H4 (cell line): ENCODE measurements at places on chromosomes 5 and 9. TPM values are rescaled to one million over a fixed set of nuclear protein-coding genes. Genes with fewer than 3 reads are reported as not detected.

Gene SARDH
- 0.06 and 0.49 TPM in 2 replicates for total RNA-seq

Gene RUSC2
- total RNA-seq: 6.2 and 8.7 TPM in 2 replicates

Gene PLEKHG4B
- 7.3 and 13.1 TPM in 2 replicates for total RNA-seq

Gene FTMT
- not detected in 2 replicates for total RNA-seq

DNA sequence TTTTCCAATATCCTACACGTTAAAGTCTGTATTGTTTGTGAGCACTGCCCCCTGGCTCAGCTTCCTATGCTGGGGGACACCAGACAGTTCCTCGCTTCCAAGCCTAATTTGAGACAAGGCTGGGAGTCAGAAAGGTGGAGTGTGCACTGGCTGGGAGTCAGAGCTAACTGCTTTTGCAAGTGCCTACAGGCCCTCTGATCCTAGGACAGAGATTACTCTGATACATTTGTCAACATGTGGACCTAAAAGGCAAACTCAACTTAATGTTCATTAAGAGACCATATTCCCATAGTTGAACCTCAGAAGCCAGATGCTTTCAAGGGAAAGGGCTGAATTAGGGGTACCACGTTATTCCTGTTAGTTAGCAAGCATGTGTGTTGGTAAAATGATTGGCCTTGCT, 80.8 kb downstream of the NIPSNAP3B start:
- no peak for DNase-seq

GRCh38 chr9:8070779-8071444, 271.3 kb upstream of the DMAC1 start:
- no peak for DNase-seq

DNA sequence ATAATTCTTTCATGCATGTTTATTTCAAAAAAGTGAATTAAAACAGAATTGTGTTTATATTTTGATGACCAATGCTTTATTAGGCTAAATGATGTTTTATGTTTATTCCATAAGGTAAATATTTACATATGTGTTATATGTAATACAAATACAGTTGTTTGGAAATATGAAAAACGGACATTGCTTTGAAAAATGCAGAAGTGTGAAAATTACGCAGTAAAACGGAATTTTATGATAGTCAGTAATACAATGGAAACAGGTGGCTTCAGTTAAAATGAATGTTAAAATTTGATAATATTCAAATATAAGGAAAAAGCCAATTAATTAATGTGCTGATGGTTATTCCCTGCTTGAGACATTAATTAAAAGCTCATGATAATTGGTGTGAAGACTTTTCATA, 1633.8 kb downstream of the MAT2B start:
- no peak for DNase-seq

DNA sequence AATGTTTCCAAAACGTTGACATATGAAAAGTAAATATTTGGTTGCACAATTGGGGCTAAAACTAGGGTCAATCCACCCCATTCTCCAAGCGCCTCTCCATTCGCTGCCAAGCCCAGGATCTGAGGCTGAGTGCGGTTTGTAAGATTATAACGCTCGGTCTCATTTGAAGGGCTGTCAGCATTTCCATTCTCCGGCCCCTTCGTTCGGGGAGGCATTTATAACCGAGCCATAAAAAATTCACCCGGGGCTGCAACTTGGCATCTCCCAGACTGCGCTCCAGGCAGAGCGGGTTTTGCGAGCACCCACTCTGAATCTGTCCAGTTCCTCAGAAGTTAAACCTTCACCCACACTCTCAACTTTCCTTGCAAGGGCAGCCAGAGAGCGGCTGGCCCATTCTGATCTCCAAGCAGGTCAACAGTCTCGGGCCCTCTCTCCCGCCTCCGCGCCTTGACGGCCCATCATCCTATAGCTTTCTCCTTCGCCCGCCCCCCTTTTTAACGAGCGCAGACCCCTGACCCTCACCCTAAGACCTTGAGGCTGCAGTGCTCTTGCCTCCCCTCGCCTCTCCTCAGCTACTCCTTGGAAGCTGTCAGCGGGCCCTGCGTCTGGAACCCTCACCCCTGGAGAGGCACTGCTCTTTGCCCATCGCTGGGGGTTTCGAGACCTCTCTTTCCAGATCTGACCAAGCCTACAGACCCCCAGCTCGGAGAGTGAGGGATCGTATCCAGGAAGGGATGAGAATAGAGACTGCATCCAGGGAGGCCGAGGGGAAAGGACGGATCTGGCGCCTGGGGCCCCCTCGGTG, 1.1 kb downstream of the SLIT3 start:
- no peak for DNase-seq

- DNase-seq: no peak
Observed at GRCh38 chr5:14172149-14172795, 29.1 kb downstream of the TRIO start.

DNA sequence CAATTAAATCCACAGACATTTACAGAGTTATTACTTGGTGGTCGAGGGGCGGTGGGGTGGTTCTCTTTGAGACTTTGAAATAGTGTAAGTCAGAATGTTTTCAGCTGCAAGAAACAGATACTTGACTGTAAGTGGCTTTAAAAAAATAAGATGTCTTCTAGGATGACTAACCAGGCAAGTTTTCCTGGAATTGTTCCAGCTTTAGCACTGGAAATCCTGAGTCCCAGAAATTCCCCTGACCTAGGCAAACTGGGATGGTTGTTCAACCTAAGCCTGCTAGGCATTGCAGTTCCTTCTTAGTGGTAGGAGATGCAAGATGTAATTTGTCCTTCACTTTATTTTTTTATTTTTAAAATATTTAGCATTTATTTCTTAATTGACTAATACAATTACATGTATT, 169.5 kb upstream of the POC5 start:
- DNase-seq: no peak

GRCh38 chr5:131538177-131538593, 96.8 kb downstream of the RAPGEF6 start:
- peak; percentile 40 for DNase-seq

- DNase-seq: no peak
Observed at GRCh38 chr5:68720884-68721610, 372.8 kb upstream of the SLC30A5 start.

DNA sequence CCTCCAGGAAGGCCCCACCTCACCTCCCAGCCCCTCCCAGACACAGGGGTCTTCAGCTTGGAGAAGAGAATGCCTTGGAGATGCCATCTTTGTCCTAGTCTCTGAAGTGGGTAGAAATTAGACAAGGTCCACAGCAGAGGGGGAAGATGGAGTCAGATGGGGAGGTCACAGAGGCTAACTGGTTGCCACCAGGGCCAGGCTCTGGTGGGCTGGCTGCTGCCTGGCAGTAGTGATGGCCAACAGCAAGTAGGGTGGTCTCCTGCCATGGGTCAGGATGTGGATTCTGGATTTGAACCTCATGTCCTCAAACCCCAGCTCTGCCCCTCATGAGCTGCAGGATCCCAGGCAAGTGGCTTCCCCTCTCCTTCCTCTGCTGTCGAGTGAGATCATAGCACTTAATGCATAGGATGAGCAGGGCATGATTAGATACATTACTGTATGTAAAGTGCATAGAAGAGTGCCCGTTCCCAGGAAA, 38.7 kb upstream of the NEK6 start:
- DNase-seq: no peak

DNA sequence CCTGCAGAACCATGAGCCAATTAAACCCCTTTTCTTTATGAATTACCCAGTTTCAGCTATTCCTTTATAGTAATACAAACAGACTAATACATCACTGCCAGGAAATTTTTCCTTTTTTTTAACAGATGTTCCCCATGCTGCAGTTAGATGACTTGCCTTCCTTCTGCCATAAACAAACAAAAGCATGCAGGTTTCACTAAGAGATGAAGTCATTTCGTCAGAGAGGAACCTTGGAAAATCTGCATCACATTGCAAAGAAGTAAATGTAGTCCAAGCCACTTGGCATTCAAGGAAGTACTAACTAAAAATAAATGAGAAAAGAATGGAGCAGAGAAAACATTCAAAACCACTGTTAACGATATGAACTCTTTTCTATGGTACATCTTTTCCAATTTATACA, 194.1 kb upstream of the EFNA5 start:
- DNase-seq: peak; percentile 19

DNA sequence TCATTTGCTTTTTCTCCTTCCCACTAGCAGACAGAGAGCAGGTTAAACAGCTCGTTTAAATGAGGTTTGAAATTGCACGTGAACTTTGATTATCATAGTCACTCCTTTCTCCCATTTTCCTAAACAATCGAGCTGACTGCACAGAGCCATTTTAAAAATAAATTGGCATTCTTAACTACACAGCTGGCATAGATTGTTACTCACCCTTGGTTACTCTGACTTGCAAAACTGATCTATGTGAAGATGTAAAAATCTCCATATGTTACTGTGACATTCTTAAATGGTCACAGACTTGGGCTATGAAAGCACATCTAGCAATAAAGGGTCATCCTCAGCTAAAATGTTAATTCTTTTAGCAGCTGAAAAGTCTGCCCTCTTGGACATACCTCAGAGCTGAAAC, 368.5 kb downstream of the DTWD2 start:
- no peak for DNase-seq

GRCh38 chr9:133113163-133113948, 7.7 kb downstream of the RALGDS start:
- no peak for DNase-seq

DNA sequence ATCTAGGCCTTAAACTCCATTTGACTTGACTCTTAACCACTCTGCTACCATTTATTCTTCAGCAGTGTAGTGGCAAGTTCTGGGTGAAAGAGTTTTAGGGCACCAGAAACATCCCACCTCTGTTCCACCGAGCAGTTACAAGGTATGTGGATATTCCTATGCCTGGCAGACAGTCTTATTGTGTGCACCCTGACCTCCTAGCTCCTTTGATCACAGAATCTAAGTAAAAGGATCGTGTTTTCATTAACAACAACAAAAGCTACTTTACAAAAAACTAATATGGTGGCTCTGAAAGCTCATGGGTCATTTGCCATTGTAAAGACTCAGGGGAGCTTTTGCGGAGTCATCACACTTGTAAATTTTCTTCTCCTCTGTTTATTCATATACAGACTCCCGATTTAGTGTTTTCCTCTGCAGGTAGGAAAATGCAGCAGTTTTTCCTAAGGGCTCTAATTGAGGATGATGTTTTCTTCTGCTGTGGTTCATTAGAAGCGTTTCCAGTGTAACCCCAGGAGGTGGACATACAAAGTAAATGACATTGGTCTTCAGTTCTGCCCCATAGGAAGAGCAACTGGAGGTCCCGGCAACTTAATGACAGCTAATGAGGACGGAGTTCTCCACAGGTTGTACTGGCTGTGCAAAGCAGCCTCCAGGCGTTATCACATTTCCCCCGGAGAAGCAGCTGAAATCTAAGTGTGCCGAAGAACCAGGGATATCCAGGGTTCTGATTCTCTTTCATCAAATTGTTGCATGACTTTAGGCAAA, 78.2 kb downstream of the ATP10B start:
- no peak for DNase-seq

- peak; percentile 84 for DNase-seq
Observed at GRCh38 chr5:82018462-82018861, 46.6 kb downstream of the ATG10 start.

DNA sequence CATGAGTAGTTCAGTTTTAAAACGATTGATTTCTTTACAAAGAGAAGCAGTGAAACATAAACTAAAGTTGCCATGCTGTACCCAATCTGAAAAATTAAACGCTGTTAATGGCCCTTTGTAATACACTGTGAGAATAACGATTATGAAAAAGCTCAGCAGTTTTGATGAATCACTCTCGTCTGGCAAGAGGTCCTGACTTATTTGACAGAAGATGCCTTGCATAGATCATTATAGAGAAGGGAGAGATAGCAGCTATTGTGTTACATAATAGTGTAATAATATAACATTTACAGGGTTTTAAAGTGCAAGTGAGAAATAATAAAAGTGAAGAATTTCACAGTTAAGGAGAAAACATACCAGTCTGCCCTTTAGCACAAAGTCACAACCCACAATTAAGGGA, 361.5 kb upstream of the CDH10 start:
- no peak for DNase-seq
